Stimulated activated CD8-positive, alpha-beta memory T cell treated with anti-CD3 and anti-CD28 coated beads, Interleukin-7, amount 100 ng/mL, for 1 hour (primary cell): ENCODE measurements at places on chromosomes 5 and 9.

DNA sequence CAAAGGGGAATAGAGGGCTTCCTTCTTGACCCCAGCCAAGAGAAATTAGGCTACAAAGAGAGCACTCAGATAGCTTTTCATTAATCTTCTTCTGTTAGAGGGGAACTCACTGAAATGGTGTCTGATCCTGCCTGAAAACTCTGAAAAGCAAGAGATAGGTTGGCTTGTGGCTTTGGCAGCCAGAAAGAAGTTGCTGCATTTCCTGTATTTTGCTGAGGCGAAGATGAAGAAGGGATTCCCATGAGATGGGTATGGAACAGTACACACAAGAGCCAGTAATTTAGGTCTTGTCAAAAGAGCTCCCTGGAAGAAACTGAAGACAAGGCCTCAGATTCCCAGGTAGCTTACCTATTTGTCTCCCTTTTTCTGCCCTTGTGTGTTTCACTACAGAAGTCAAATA is 120.9 kb upstream of the TARS1 start:
- no peak for DNase-seq

DNA sequence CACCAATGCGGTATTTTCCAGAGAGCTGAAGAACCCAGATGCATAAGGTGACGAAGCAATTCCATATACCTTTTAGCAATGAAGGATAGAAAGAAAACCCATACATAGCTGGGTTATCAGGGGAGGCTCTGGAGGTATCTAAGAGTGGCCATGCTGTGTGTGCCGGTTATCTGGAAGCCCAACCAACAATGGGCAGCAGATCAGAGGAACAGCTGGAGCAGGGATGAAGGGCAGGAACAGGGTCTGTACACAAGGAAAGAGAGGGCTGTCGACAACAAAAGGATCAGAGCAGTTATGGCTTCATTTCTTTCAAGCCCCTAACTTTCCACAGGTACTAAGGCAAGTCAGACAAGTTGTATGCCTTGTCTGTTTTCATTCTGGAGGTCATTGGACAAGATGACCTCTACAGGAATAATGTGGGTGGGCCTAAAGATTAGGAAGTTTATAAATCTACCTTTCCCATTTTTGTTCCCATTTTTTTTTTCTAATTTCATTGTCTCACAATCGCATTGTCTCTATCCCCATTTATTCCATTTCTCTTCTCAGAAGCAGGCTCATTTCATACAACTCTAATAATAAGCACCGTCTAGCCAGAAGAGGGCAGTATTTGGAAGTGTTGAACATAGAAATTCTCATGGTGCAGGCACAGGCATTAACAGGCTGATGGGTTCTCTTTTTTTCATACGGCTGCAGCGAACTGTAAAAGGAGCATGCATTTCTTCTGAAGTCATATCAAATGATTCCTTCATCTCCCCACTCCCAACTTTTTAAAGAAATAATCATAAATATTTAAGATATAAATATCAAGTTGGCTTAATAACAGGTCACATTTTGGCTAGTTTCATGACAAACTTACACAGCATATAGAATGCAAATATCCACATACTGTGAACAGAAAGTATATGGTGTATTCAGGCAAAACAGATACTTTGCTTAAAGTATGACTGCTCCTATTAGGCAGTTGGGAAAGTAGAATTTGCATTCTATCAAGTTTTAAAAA is 63.5 kb downstream of the ZNF474 start:
- no peak for DNase-seq

GRCh38 chr5:150544611-150545219 is 36.8 kb downstream of the NDST1 start:
- DNase-seq = peak; percentile 8

DNA sequence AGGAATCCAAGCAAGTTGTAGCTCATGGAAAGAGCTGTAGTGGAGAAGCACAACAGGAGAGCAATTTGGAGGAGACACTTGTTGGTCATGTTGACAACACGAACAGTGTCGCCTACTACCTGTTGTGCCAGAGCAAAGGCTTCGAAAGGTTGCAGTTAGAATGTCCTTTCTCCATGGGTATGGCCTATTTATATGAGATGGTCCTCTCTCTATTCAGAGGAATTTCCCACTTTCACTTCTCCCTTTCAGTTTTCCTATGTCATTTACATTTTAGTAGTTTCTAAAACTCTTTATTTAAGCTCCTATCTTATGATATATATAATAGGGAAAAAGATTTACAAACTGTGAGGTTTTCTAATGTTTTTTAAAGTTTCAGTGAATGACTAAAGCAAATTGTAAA is at the start of gene IFNB1:
Gene IFNB1 (minus strand): TSS at position 162 of the 400 bp plus-strand sequence. CDS start 73 bp downstream, at position 89.
- DNase-seq = no peak

- DNase-seq = no peak
These were observed 84.6 kb upstream of the DNAH5 start for GRCh38 chr5:14028938-14029584.

- no peak for DNase-seq
These were observed 32.6 kb downstream of the PAX5 start for GRCh38 chr9:37001459-37001858.

- peak; percentile 10 for DNase-seq
These were observed 5.4 kb upstream of the TIFAB start for GRCh38 chr5:135457424-135458071.

- DNase-seq = no peak
These were observed 12.0 kb downstream of the NDST1 start for GRCh38 chr5:150519978-150520377.

- DNase-seq = no peak
These were observed 36.1 kb downstream of the MRPL36 start for GRCh38 chr5:1763548-1763911.

DNA sequence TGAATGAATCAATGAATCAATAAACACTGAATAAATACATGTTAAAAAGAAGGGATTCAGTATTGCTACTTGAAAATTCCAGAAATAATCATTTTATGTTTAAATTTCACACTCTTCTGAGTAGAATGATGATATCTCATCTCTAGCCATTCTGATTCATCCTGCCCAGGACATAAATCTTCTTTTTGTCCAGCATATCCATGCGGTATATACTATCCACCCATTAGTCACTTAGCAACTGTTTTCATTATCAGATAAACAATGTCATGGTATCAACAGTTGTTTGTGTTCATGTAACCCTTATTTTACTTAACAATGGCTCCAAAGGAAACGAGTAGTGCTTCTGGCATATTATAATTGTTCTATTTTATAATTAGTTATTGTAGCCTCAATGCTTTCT is 432.4 kb upstream of the SMC2 start:
- DNase-seq = no peak

DNA sequence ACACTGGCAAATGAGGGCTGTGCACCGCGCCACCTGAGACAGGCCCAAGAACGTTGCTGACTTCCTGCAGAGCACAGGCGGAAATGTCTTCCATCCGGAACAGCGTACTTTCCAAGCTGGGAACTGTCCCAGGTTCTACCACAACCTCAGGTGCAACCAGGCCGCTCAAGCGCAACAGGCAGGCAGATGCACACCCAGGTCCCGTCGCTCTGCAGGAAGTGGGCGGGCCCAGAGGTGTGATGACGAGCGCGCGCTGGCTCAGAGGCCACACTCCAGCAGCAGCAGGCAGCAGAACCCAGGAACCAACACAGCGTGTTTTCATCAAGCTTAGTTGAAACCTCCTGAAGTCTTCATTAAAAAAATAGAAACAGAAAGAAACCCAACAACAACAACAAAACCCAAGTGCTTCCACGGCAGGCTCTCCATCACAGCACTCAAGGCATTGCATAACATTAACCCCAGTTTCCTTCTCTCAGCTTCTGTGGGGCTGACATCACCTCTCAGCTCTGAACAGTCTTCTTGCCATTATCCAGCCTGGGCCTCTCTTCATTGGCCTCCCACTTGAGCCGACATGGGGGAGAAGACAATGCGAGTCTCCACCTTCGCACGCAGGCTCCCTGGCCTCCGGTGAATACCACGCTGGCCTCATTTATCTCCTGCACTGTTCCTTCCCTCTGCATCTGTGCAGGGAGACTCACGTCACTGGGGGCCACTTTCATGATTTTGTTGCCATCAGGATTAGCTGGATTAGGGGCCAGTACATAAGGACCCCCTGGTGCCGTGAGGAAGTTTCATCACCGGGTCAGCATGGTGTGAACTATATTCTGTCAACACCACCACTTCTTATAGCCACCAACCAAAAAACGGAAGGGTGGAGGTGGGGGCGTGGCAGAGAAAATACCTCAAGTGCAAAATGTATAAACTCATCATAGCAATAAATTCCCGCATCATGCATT is 22.1 kb downstream of the PTCH1 start:
- peak; percentile 63 for DNase-seq

DNA sequence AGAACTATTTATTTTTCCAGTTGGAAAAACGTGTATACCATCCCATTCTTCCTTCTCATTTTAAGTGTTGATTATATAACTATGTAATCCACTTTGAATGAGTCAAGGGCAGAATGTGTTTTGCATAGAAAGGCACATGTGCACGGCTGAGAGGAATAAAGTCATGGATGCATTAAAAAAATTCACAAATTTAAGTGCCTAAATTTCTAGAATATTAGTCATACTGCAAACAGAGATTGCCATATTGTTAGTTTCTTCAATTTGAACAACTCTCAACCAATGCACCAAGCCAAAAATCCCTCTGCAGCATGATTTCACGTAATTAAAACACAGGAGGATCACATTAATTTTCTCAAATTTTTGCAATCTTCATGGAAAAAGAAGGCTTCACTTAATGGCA is 166.3 kb downstream of the MPDZ start:
- DNase-seq = no peak

GRCh38 chr5:42553461-42553860 is 130.2 kb downstream of the GHR start:
- no peak for DNase-seq

GRCh38 chr5:4387290-4387689 is 752.8 kb upstream of the ADAMTS16 start:
- DNase-seq = no peak

- no peak for DNase-seq
These were observed 30.4 kb downstream of the PTTG1 start for GRCh38 chr5:160452036-160452435.

DNA sequence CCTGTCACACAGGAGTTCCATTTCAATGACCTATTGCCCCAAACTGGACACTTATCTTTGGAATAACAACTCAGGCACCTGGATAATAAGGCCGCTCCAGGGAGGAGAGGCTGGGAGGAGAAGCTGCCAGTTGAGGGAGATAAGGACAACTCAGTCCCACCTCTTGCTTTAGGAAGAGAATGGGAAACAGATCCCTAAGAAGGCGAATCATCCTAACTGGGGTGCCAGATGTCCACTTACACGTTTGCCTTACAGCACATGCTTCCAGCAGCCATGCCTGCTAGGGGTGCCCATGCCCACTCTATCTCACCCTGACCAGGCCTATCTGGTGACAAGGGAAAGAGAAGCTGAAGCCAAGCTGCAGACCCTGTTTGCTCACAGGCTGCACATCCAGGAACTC is 6.5 kb downstream of the HK3 start:
- no peak for DNase-seq

- peak; percentile 12 for DNase-seq
These were observed 76.8 kb downstream of the CFAP77 start for GRCh38 chr9:132486706-132487350.

- DNase-seq = no peak
These were observed 19.7 kb downstream of the PTTG1 start for GRCh38 chr5:160441311-160441781.

- no peak for DNase-seq
These were observed 33.3 kb downstream of the TLE1 start for GRCh38 chr9:81656004-81656403.

- no peak for DNase-seq
These were observed 189.1 kb upstream of the ANKRD55 start for GRCh38 chr5:56422076-56422762.

GRCh38 chr5:37892586-37892985 is 52.7 kb upstream of the GDNF start:
- DNase-seq = no peak

- DNase-seq = no peak
These were observed 10.4 kb downstream of the AMACR start for GRCh38 chr5:33997331-33997983.

- peak; percentile 15 for DNase-seq
These were observed 1.9 kb upstream of the CRB2 start for GRCh38 chr9:123353984-123354591.

GRCh38 chr9:16637218-16637617 is 233.3 kb downstream of the BNC2 start:
- no peak for DNase-seq

GRCh38 chr5:5609935-5610334 is 187.5 kb downstream of the ICE1 start:
- no peak for DNase-seq

GRCh38 chr9:133968428-133968827 is 23.7 kb downstream of the VAV2 start:
- DNase-seq = no peak

- no peak for DNase-seq
These were observed 66.9 kb upstream of the FNIP1 start for GRCh38 chr5:131863700-131864099.

DNA sequence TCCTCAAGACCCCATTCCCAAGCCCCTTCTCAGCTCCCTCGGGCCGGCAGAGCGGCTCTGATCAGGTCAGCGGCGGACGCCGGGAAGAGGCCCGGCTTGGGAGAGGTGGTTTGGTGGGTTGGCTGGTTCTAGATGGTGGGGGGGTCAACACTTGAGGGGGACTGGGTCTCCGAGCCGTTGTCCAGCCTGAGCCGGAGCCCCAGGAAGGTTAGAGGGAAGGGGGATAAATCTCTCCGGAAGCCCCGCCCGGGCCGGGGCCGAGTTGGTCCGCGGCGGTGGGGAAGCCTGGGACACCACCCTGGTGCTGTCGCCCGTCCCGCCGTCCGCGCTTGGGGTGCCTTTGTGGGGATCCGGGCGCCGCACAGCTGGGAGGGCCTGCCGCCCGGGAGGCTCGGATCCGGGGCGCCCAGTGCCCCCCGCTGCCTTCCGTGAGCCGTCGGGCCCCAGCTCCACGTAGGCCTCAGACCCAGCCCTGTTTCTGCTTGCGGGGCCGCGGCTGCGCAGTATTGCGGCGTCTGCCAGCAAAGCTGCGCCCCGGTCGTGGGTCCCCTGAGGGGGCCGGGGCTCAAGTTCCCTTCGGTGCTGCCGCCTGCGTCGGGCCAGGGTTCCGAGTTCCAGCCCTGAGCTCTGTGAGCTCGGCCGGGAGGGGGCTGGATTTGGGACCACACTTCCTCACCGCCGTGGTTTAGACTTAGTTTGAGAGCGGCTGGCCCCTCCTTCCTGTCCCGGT is 542 bp upstream of the TRIM52 start:
- DNase-seq = peak; percentile 39
